ENCODE measurements at places on chromosomes 5 and 9. TPM values are rescaled to one million over a fixed set of nuclear protein-coding genes. Genes with fewer than 3 reads are reported as not detected.

The PCDHGA4 gene
- total RNA-seq: 0.08 TPM

The RORB gene
- 0.13 TPM for total RNA-seq

DNA sequence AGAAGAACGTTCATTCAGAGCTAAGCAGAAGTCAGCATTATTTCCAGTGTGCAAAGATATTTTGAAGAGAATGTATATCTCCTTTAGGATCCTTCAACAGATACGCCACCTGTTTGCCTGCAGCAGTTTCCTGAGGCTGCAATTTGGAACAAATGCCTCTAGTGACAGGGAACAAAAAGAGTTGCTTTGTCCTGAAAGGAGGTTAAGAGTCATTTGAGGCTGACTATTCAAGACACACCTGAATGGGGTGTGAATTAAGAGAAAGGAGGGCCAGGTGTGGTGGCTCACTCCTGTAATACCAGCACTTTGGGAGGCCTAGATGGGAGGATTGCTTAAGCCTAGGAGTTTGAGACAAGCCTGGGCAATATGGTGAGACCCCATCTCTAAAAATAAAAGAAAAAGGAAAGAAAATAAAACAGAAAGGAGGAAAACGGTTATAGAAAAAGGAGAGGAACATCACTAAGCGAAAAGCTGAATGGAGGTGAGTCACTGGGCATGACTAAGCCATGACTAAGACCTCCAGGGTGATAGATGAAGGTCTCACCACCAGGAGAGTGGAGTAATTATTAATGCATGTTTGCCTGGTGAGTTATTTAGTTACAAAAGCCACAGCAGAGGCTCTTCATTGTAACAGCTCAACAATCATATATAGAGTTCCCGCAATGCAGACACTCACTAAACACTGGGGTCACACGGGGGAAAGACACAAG lies 255.2 kb upstream of the TNC start:
- no peak for DNase-seq

DNA sequence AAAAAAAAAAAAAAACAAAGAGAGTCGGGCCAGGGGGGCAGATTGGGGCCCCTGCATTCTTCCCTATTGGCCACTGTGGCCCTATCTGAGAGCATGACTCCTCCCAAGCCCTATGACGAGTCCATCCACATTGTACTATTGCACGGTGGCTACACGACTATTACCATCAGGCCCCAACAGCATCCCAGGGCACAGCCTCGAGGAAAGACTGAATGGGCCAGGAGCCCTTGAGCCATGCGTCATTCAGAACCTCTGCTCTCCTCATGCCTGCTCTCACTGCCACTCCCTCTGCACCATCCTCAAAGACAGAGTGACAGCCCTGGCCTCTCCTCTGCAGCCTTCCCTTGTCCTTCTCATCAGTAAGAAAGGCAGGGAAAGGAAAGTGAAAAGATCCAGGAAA lies 20.2 kb upstream of the ORM1 start:
- peak; percentile 8 for DNase-seq

DNA sequence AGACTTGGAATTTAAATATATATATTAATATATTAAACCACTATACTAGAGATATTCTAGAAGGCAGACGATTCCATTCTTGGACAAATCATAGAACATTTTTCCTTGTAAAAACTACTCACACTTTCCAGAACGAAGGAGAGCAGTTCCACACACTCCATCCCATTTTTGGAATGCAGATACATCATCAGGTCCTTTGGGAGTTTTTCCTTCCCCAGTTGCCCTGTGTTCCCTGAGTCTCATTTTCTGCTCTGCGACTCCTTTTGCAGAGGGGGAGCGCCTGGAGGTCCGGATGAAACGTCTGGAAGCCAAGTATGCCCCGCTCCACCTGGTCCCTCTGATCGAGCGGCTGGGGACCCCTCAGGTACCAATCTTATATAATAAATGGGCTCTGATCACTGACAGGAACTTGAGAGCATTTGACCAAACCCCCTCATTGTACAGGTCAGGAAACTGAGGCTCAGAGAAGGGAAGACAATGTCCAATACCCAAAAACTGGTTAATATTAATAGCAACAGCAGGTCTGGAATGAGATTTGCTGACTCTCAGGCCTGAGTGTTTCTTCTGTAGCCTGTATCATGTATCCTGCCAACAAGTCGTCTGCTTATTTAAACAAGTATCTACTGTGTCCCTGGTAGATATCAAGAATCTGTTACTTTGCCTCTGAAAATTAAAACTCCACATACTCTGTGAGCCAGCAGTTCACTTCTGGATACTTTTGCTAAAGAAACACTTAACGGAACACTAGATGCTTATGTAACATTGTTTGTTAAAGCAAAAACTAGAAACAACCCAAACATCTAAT lies 76.8 kb upstream of the NIPAL4 start:
- DNase-seq: no peak

DNA sequence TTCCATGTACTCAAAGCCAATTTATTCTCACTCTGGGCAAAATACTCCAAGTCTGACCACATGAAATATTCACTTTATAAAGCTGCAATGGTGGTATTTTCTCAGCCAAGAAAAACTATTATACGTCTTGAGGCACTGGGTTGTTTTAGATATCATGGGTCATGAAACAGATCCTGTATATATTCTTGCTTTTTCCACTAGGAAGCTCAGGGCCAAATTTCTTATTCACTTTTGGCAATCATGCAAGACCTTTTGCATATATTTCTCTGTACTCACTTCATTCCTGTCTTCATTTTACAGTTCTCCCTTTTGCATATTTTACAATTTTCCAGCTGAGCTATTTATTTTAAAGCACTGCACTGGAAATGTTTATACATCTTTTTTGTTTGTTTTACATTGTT lies 49.8 kb downstream of the GABBR2 start:
- no peak for DNase-seq

- DNase-seq: no peak
Measured at GRCh38 chr5:83029912-83030311, 47.3 kb downstream of the TMEM167A start.

DNA sequence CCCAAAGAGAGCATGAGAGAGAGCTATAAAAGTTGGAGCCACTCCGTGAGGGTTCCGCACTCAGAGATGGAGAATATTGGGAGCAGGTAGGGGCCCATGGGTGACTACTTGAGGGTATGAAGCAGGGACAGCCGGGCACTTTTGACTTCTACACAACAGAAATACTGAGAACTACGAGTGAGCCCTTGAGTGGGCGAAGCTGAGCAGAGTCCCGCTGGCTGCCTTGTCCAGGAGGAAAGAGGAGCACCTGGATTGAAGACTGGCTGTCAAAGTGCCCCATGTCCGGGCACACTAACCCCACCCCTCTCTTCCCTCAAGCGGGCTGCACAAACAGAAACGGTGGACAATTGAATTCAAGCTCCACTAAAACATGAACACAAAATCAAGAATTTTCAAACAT lies 33.6 kb downstream of the FYB1 start:
- DNase-seq: no peak

- no peak for DNase-seq
Measured at GRCh38 chr5:131994533-131995226, 16.8 kb downstream of the ACSL6 start.

DNA sequence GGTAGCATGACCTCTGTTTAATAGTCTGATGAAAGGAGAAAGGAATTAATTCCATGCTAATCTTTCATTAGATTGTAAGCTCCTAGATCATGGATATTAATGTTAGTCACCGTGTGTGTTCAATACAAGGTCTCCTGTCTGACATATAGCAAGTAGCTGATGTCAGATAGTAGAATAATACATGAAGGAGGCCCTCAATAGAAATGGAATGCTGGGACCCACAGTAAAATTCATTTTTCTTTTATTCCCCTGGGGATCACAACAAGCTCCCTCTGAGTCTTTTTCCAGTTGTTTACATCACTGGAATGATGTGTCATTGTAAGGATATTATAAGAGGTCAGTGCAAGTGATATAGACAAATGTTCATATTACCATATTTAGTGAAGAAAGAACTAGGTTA lies 240.3 kb upstream of the TRPC7 start:
- no peak for DNase-seq

DNA sequence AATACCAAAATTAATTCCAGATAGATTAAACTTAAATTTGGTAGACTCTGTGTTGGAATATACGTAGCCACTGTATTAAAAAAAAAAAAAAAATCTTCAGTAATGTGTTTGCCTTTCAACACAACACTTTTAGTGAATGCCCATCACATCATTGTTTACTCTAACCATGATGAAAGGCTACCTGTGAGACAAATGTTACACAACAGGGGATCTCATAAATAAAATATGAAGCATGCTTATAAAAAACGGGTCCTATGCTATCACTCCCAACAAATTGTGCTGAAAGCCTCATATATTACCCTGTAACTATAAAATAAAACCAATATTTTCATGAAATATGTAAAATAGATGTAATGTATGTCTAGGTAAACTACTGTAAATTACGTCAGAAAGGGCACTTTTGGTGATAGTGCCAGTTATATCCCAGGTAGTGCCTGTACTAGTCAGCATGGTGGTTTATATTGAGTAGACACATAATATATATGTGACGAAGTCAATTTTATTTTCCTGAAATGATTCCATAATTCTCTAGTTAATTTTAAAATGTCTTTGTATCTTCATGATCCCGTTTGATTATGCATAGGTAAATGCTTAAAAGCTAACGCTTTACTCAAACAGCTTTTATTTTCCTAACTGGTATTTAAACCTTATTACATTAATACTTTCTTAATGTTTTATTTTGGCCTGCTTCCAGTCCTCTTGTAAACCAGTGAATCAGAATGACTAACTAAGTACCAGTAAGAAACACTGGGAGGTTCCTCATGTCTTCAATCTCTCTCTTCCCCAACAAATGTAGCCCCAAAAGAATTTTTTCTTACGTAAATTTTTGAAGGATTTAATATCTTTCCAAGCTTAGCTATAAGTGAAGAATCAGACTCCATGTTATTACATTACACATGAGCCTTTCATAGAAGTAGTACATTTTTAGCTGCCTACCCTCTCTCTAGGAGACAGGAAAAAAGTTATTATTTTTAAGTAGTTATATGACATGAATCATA lies 420.3 kb downstream of the GABRG2 start:
- no peak for DNase-seq

DNA sequence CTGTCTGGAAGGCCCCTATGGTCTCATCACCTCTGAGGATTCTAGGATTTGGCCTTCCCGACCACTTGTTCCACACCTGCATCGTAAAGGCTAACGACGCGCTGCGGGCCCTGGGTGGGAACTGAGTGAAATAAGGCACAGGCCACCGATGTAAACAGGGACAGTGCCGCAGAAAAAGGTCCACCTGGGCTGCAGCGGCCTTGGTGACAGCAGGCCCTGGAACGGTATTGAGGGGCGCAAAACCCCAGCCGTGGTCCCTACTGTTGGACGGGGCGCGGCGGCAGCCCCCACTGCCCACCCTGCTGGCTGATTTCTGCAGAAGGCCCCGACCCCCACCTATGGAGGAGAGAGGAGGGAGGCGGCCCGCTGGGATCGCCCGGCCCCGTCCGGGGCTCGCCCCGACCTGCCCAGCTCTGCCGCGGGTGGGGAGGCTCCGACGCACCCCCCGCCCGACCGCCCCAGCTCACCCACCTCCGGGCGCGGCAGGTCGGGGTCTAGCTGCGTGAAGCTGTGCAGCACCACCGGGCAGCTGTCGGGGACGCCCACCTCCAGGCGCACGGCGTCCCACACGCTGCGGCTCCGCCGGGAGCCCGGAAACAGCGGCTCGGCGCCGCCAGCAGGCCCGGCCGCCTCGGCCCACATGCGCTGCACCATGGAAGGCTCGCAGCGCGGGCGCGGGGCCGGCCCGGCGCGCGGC lies 391 bp downstream of the RALGDS start:
- DNase-seq: no peak

Data from activated CD4-positive, alpha-beta memory T cell treated with anti-CD3 and anti-CD28 coated beads, Interleukin-2, amount 10 ng/mL, durations not matched to agents 7 days and 5 days (primary cell).